ENCODE measurements at places on chromosomes 4 and X.

- no peak for DNase-seq
Observed at GRCh38 chrX:72367516-72367915, 61.8 kb upstream of the CITED1 start.

DNA sequence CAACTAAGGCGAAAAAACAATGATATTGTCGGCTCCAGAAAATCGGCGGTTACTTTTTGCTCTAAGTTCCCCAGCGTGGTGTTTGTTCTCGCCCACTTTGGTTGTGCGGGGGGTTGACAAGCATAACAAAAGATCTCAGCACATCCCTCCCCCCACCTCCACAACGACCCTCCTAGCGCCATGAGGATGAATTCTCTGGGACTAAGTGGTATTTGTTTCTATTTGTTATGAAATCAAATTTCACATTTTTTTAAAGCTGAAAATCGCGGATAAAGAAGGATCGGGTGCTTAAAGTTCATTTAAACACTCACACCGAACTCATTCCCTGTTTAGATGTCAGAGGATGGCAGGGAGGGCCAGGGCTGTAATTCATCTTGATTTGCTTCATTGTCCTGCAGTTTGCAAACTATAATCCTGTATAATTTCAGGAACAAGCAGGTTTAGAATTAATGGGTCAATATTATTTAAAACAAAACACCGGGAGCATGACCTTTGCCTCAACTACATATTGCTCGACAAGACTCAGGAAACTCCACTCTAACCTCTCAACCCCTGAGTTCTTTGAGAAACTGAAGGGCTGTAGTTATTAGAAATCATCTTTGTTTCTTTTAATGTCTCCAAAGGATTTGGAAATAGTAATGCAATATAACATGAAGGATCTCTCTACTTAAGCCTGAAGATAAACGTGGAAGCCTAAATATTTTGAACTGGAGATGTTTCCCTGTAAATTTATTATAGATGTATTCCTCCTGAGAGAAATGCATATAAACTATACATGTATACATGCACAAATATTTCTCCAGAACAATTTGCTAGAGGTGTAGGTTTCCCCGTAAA lies 6.4 kb downstream of the PITX2 start:
- no peak for DNase-seq

- DNase-seq: no peak
Observed at GRCh38 chr4:163804001-163804400, 309.5 kb downstream of the TMA16 start.

- DNase-seq: no peak
Observed at GRCh38 chr4:2411786-2412510, 6.5 kb downstream of the ZFYVE28 start.

GRCh38 chrX:83416273-83416672 lies 91.8 kb upstream of the POU3F4 start:
- peak; percentile 0 for DNase-seq

DNA sequence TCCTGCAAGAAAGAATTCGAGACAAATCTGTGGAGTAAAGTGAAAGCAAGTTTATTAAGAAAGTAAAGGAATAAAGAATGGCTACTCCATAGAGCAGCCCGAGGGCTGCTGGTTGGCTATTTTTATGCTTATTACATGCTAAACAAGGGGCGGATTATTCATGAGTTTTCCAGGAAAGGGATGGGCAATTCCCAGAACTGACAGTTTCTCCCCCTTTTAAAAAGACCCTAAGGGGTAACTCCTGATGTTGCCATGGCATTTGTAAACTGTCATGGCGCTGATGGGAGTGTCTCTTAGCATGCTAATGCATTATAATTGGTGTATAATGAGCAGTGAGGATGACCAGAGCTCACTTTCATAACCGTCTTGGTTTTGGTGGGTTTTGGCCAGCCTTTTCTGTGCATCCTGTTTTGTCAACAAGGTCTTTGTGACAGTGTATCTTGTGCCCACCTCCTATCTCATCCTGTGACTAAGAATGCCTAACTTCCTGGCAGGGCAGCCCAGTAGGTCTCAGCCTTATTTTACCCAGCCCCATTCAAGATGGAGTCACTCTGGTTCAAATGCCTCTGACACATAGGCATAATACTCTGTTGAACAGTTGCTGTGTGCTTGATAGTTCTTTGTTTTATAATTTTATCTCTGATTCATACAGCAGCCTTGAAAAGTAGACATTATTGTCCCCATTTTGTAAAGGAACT lies 25.8 kb downstream of the GAB1 start:
- DNase-seq: no peak
